Suppressor macrophage (primary cell): ENCODE measurements at places on chromosomes 7 and 10.

DNA sequence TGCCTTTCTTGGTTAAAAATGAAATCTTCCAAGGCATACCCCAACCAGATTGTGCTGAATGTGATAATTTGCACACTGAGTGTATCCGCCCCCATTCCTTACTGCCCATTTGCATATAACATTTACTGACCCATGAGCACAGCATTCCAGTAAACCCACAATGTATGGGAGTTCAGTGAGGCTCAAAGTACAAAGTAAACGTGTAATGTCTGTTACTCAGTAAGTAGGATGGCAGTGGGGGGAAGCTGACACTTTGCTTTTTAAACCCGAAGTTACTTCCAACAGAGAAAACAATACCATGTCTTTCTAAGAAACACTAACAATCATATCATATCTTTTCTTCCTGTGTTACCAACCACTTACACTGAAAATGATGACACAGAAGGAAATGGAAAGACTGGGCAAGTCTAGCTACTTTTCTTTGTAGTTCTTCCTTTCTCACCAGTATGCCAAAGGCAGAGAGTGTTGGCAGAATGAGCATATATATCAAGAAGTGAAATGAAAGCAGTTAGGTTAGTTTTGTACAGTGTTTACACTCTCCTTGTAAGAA, 27.1 kb upstream of the SOSTDC1 start:
- no peak for DNase-seq

GRCh38 chr10:16049782-16050181, 189.5 kb upstream of the MINDY3 start:
- DNase-seq: no peak

DNA sequence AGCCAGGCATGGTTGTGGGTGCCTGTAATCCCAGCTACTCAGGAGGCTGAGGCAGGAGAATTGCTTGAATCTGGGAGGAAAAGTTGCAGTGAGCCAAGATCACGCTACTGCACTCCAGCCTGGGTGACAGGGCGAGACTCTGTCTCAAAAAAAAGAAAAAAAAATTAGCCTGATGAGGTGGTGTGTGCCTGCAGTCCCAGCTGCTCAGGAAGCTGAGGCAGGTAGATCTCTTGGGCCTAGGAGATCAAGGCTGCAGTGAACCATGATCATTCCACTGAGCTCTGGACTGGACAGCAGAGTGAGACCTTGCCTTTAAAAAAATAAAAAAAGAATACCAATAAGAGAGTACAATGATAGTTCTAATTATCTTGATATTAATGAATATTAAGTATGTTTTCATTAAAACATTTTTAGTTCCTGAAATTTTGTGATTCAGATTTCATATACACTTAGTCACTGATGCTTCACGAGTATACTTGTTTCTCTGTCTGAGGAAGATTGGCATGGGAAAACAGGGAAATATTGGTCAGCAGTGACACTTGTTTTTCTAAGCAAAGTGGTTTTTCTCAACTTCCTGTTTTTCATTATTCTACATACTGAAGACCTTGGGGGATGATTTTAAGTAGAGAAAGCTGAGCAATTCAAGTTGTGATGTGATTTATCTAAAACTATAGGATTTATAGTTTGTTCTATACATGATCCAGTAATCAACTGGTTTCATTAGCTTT, 76.8 kb downstream of the ADK start:
- DNase-seq: peak; percentile 73

DNA sequence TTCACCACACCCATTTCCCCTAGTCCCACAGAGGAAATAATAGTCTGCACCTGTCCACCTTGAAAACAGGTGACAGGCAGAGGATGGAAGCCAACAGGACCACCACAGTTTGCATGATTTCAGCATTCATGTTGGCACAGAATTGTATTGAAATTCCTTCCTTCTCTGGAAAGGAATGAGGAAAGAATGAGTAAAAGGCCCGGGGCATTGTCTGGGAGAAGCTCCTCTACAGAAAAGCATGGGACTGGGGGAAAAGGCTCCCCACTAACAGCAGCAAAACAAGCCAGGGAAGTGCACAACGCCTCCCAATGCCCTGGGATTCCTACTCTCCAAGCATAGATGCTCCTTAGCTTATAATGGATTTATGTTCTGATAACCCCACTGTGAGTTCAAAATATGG, 28.5 kb upstream of the TOMM7 start:
- DNase-seq: no peak

- no peak for DNase-seq
Observed at GRCh38 chr10:71982269-71983178, 18.3 kb downstream of the CHST3 start.

DNA sequence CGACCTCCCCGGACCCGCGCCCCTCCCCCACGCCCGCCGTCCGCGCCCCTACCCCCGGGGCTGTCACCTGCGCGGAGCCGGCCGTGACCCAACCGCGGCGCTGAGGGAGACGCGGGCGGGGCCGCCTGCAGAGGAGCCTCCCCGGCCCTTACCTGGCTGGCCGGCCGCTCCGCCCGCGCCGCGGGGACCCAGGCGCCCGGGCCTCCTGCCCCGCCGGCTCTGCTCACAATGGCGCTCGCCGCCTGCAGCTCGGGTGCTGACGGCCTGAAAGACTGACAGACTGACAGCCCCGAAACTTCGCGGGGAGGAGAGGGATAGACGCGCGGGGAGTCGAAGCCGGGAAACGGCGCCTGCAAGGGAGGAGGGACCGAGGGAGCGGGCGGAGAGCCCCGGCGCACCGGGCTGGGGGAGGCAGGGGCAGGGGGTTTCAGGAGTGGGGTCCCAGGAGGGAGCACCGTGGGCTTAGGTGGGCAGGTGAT, 393 bp downstream of the ZNF467 start:
- no peak for DNase-seq

GRCh38 chr7:37531225-37531624, 82.6 kb upstream of the ELMO1 start:
- DNase-seq: peak; percentile 37

DNA sequence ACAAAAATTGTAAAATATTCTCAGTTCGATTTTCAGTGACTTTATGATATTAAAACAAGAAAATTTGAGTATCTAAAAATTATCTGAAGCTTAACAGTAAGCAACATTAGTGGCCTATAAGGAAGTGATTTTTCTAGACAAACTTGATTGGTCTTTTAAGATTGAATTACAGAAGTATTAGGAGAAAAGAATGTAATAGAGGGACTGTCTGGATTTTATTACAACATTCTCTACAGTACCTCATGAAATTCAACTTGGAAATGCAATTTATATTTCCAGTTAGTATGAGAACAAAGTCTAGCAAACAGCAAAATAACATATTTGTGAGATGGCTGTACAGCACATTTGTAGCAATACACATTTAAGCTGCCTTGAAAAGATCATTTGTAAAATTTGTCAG, 18.8 kb downstream of the REEP3 start:
- no peak for DNase-seq

DNA sequence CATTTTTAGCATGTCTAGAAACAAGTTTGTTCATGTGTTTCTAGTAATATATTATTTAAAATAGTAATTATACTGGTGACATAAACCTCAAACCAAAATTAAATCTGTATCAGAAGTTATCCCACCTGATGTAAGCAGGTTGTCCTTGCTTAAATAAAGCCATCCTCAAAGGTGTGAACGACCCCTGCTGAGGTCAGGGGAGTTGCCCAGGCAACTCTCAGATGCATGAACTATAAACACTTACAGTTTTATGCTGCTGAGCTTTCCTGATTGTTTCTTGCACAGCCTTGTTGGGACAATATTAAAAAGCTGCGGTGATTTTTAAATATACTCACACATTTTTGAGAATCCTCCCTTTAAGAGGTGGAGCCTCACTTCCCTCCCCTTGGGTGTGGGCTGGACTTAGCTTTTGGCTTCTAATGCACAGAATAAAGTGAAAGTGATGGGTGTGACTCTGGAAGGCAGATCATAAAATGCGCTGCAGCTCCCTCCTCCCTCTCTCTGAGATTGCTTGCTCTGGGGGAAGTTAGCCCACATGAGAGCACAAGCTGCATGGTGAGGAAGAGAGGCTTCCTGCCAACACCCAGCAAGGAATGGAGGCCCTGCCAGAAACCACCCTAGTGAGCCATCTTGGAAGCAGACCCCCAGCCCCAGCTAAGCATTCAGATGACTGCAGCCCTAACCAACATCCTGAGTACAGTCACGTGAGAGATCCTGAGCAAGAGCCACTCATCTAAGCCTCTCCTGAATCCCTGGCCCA, 152.7 kb downstream of the SKIDA1 start:
- peak; percentile 85 for DNase-seq

DNA sequence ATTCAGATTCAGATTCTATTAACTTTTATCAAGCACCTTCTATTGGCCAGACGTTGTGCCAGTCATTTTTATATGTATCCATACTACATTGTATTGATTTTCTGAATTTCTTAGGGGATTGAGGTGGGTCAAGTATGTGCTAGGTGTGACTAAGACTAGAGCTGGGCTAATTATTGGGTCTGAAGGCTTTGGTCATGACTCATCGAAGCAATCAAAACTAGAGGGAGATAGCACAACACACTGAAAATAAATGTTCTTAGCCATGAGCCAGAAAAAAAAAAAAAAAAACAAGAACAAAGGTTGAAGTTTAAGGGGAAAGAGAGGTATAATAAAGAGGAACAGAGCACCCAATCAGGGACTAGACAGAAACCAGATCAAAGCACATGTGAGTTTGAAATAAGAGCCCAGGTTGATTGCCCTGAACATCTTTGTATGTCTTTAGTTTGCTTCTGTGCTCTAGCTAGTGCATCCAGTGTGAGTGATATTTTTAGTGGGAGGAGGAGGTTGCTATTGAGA, 171.6 kb upstream of the FOXP2 start:
- no peak for DNase-seq

DNA sequence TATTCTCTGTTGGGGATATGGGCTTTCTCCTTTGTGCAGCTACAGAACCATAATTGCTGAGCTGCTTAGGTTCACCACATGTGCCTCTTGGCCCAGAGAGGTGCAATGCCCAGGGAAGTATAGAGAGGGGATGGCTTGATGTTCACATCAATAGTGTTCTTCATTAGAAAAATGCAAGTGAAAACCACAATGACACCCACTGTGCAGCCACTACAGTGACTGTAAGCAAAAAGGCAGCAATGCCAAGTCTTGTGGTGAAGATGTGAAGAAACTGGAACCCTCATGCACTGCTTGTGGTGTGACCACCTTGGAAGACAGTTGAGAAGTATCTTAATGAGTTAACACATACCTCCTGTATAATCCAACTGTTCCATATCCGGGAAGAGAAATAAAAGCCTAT, 318.9 kb upstream of the ZMIZ1 start:
- no peak for DNase-seq

DNA sequence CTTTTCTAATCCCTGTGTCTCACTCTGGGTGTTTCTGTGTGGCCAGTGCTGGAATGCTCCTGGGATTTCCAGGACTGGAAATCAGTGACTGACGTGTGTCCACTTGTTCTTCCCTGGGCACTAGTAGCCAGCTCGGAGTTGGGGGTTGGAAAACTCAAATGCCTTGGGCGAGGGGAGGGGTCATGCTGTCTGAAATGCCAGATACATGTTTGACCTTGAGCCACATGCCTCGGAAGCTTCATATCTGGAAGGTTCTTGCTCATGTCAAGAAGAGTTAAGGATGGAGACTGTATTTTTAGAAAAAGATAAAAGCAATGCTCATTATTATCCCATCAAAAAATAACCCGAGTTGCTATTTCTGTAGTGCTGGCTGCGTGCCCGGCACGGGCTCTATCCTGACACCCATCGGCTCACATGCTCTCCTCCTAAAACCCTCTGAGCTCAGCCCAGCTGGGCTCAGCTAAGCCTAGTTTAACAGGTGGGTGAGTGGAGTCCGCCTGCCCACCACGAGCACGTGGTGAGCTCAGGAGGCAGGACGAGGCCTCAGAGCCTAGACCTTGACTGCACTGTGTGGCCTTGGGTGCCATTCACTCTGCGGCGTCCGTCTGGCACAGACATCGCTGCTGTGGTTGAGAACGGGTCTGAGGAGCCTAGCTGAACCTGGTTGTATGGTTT, 6.4 kb downstream of the DPYSL4 start:
- DNase-seq: no peak

DNA sequence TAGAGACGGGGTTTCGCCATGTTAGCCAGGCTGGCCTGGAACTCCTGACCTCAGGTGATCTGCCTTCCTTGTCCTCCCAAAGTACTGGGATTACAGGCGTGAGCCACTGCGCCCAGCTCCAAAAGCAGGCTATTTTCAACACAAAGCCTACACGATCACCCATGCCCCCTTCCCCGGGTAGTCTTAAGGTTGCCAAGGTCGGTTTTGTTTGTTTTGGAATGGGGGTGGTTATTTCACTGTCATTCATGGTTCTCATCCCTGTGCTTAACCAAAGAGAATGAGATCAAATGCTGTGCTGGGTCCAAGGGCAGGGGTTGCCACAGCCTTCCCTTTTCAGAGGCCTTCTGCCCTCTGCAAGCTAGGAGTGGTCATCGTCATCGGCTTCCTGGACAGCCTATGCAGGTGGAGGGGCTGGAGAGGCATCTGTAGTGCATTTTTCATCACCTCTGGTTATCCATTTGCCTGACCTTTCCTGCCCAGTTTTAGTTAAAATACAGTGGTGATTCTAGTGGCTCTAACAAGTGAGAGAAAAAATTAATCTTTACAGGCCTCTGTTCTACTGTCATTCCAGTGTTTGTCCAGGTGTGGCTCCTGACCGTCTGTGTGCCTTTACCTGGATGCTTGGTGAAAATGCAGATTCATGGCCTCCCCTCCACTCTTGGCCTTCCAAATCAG, 11.4 kb downstream of the BLVRA start:
- no peak for DNase-seq

DNA sequence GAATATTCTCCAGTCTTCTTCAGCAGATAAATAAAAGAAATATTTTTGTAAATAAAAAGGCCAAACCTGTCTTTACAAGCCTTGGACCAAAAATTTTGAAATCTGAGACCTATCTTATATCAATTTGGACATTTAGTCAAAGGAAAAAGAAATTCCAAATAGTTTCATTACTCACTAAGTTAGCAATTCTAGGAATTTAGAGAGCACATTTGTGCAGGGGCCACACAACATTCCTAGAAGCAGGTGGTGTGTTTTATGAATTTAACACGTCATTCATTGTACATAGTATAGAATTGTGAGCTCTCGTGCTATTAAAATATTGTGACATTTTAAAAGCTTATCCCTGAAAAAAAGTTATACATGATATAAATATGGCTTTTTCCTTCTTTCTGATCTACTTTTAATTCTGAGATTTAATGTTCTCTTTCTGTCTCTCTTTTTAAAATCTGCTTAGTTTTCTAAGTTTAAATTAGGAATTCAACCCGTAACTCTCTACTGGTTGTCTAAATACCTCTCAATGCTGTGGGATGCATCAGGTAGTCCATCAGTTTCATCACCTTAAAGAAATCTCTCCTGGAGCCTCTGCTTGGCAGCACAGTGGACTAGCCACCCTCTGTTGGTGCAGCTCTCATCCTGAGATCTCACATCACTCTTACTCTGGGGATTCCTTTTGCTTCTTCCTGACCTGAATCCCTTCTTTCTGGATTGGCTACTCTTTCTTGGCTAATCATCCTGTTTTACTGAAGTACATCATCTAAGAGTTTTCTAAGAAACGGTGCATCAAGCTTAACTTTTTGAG, 124.5 kb downstream of the SEMA3E start:
- no peak for DNase-seq

DNA sequence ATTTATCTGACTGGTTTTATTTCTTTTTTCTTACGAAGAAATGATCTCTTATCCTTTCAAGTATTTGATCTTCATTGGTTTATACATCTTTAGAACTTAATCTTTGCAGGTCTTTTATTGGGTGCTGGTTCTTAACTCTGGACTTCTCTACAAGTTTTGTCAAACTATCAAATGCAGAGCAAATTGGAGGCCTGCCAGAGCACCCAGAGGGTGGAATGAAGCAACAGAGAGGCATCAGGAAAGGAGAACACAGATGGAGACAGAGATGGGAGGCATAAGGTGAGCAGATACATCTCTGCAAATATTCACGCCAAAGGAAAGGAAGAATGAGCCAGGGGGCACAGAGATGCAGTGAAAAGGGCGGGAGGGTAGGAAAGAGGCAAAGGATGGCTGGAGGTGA, 130.3 kb downstream of the PKD1L1 start:
- no peak for DNase-seq
